ENCODE measurements at places on chromosomes 16 and 17. TPM values are rescaled to one million over a fixed set of nuclear protein-coding genes. Genes with fewer than 3 reads are reported as not detected.

DNA sequence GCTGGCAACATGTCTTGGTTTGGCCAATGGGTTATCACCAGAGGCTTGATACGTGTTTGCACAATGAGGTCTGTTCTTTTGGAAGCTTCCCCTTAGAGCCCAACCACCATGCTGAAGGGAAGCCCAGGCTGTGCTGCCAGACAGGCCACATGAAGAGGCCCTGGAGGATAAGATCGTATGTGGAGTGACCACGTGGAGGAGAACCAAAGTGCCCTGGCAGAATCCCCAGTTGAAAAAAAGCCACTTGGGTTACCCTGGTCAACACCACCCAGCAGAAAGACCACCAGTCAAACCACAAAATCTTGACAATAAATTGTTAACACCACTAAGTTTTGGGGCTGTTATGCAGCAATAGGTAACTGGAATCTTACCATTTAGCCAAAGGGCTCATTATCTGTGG, 7.0 kb upstream of the ADAT1 start:
- no peak overlapping the region for H3K4me3 ChIP-seq
- no peaks in the 10 kb centered on the region for H3K27me3 ChIP-seq
- DNase-seq: no peak
- H3K27ac ChIP-seq: no peak overlapping the region
- H3K36me3 ChIP-seq: peaks cover 16% of the 10 kb centered on the region

DNA sequence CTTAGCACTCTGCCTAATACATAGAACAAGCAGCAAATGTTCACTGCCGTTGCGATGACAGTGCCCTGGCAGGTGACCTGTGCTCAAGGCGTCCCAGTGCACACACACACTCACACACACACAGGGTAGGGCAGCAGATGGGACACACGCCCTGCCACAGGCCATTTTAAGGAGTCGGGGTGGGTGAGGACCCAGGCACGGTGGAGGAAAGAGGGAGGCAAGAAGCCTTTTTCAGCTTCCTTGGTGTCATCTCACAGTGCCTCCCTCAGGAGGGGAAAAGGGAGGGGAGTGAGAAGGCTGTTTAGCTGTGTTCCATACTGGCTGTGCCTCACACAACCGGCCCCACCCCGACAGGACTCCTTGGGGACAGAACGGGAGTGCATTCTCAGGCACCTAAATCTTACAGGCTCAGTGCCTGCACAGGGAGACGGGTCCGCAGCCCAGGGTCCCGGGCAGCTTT, 1.5 kb downstream of the PITPNM3 start:
- DNase-seq: no peak
- H3K4me3 ChIP-seq: no peak overlapping the region
- no peaks in the 10 kb centered on the region for H3K27me3 ChIP-seq

GRCh38 chr17:7241783-7242716, at the start of gene GABARAP:
GABARAP (minus strand) TSS chr17:7242449; CDS start chr17:7242330, 119 bp downstream.
- H3K27ac ChIP-seq: peak within 1 kb of the TSS; percentile 96
- peak within 1 kb of the TSS; percentile 84 for H3K4me3 ChIP-seq
- no peaks in the 10 kb centered on the region for H3K27me3 ChIP-seq
- H3K4me1 ChIP-seq: peaks cover 6% of the 10 kb centered on the region
- DNase-seq: peak; percentile 78

GRCh38 chr16:2295056-2295798, 27.3 kb upstream of the RNPS1 start:
- no peak overlapping the region for H3K4me3 ChIP-seq
- no peak for DNase-seq
- no peaks in the 10 kb centered on the region for H3K4me1 ChIP-seq
- H3K27ac ChIP-seq: no peak overlapping the region

Gene MYO15A
- total RNA-seq: not detected

Gene ZP2
- total RNA-seq: not detected

DNA sequence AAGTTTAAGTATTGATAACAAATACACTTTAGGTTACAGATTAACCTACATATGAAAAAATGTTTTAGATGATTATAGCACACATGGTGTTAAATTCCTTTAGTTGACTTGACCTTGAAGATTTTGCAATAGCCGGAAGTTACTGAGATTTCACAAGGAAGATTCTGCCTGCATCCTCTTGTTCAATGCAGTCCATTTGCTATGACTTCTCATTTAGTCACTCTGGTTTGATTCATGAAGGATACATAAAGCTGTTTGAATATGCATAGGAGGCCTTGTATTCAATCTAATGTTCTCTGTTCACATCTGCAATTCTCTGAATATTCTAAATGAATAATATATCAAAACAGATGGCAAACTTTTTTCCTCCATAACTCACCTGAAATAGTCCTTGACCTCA, 870.2 kb upstream of the GOT2 start:
- H3K27me3 ChIP-seq: no peaks in the 10 kb centered on the region
- DNase-seq: no peak
- no peaks in the 10 kb centered on the region for H3K4me1 ChIP-seq
- no peak overlapping the region for H3K27ac ChIP-seq
- no peaks in the 10 kb centered on the region for H3K36me3 ChIP-seq

Gene KRT24
- total RNA-seq: not detected

DNA sequence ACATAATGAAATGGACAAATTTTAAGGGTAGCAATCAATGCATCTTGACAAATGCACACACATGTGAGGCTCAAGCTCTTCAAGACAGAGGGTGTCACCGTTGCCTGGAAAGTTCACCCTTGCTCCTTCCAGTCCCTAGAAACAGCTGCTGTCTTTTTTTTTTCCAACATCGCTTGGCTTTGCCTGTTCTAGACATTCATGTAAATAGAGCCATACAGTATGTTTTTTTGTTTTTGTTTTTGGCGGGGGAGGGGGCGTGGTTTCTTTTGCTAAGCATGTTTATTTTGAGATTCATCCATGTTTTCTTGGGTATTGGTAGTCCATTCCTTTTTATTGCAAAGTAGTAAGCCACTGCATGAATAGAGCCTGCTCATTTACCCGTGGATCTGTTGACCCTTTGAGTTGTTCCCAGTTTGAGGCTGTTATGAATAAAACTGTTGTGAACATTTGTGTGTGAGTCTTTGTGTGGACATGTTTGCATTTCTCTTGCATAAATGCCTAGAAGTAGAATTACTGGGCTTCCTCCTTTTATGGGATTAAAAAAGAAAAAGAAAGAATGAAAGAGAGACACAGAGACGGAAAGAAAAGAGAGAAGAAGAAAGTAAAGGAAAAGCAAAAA, 78.4 kb downstream of the NT5M start:
- DNase-seq: no peak
- H3K27me3 ChIP-seq: no peaks in the 10 kb centered on the region
- no peak overlapping the region for H3K27ac ChIP-seq
- no peak overlapping the region for H3K4me3 ChIP-seq

GRCh38 chr16:79662669-79663313, 62.3 kb upstream of the MAF start:
- DNase-seq: no peak
- no peaks in the 10 kb centered on the region for H3K36me3 ChIP-seq
- no peak overlapping the region for H3K27ac ChIP-seq

DNA sequence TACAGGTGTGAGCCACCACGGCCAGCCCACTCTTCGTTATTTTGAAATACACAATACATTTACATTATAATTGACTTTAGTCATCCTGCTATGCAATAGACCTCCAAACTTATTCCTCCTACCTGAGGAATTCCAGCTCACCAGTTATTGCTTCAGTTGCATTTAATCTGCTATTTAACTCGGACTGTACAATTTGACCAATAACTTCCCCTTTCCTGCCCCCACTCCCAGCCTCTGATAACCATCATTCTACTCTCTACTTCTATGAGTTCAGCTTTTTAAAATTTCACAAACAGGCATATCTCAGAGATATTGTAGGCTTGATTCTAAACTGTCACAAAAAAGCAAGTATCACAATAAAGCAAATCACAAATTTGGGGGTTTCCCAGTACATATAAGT, 157.0 kb downstream of the COPRS start:
- DNase-seq: no peak
- H3K27me3 ChIP-seq: no peaks in the 10 kb centered on the region
- H3K36me3 ChIP-seq: no peaks in the 10 kb centered on the region
- no peak overlapping the region for H3K27ac ChIP-seq

GRCh38 chr17:33779234-33779591, 475.9 kb upstream of the CCL2 start:
- no peaks in the 10 kb centered on the region for H3K36me3 ChIP-seq
- H3K27me3 ChIP-seq: no peaks in the 10 kb centered on the region
- H3K4me3 ChIP-seq: no peak overlapping the region
- no peaks in the 10 kb centered on the region for H3K4me1 ChIP-seq
- peak; percentile 53 for DNase-seq

Gene KIFC3
- 108 TPM for total RNA-seq

DNA sequence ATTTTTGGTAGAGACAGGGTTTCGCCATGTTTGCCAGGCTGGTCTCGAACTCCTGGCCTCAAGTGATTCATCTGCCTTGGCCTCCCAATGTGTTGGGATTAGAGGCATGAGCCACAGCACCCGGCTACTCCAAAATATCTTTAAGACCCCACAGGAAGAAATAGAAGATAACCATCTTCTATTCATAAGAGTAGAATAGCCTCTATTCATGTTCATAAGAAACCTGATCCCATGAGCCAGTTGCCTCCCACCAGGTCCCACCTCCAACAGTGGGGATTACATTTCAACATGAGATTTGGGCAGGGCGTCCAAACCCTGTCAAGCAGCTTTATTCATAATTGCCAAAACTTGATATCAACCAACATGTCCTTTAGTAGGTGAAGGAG, 13.9 kb upstream of the TMC7 start:
- no peak overlapping the region for H3K4me3 ChIP-seq
- DNase-seq: no peak
- no peaks in the 10 kb centered on the region for H3K36me3 ChIP-seq
- H3K27me3 ChIP-seq: no peaks in the 10 kb centered on the region
- peaks cover 7% of the 10 kb centered on the region for H3K4me1 ChIP-seq
- no peak overlapping the region for H3K27ac ChIP-seq

DNA sequence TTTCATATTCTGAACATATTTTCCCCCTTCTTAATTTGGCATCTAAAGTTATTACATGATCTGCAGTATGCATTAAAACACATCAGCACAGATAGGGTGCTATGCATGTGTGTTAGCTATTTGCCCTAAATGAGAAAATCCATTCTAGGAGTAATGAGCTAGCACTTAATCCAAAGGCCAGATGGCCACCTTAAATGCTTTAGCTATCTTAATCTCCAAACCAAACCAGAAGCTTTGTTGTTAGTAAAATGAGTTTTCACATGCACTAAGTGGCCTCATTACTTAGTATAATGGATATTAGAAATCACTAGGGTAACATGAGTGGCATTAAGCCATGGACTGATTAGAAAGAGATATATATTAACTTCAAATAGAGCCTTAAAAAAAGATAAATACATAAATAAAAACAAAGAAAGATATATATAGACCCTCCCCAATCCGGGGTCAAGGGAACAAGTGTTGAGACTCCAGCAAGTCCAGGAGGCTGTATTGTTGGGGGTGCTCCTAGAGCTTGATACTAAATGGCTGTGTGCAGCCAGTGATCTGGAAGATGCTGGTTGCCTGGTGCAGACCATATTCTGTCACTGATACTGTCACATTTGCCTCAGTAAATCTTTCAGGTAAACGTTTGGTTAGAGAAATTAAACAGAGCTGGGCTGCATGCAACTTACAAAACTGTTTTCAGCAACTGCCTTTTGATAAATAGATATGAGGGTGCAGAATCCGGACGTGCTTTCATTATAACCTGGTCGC, 67.3 kb downstream of the MYH10 start:
- H3K36me3 ChIP-seq: no peaks in the 10 kb centered on the region
- no peak for DNase-seq
- H3K4me1 ChIP-seq: no peaks in the 10 kb centered on the region
- H3K4me3 ChIP-seq: no peak overlapping the region
- no peak overlapping the region for H3K27ac ChIP-seq

DNA sequence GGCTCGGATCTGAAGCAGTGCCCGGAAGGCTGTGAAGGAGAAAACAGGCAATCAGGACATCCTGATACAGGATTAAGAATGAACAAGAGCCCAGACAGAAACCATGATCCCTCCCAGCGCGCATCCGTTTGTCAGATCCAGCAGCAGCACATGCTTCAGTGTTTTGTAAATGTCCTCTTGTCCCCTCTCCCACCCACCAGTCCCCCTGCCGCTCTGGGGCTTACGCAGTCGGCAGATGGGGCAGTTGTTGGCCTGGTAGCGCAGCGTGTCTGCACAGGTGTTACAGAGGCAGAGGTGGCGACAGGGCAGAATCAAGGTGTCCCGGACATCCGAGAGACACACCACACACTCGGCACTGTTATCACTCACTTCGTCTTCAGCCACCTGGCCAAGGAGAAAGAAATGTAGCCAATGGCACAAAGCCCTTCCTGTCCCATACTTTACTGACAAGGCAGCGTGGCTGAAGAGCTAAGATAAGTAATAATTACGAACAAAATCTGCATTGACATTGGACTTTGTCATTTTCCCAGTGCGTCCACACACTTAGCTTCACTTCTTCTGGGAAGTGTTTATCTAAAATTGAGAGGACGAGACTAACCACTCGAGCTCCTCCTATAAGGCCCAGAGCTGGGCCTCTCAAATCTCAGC, 20.7 kb upstream of the FOXJ1 start:
- no peaks in the 10 kb centered on the region for H3K27me3 ChIP-seq
- DNase-seq: no peak
- no peak overlapping the region for H3K4me3 ChIP-seq
- H3K36me3 ChIP-seq: no peaks in the 10 kb centered on the region

DNA sequence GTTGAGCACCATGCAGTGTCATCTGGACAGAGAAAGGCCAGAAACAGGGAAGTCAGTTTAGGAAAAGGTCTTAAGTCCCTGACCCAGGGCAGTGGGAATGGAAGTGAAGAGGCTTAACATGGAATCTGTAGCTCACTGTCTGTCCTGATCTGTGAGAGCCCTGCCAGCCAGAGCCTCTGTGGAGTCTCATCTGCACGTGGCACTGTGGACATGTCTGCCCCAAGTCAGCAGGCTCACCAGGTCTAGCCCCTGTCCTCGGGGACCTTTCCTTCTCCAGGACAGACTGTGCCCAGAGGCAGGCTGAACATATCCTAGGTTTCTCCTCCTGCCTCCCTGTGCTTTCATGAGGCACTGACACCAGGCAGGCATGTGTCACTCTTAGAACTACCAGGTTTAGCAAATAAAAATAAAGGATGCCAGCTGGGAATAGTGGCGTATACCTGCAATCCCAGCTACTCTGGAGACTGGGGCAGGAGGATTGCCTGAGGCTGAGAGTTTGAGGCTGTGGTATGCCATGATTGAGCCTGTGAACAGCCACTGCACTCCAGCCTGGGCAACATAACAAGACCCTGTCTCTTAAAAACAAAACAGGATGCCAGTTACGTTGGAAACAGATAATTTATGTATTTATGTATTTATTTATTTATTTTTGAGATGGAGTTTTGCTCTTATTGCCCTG, 22.4 kb downstream of the UNK start:
- no peaks in the 10 kb centered on the region for H3K27me3 ChIP-seq
- H3K4me3 ChIP-seq: no peak overlapping the region
- peaks cover 1% of the 10 kb centered on the region for H3K36me3 ChIP-seq
- H3K4me1 ChIP-seq: peaks cover 9% of the 10 kb centered on the region
- no peak for DNase-seq

- H3K27ac ChIP-seq: no peak overlapping the region
- H3K4me3 ChIP-seq: no peak overlapping the region
- peaks cover 28% of the 10 kb centered on the region for H3K4me1 ChIP-seq
- DNase-seq: no peak
- peaks cover 14% of the 10 kb centered on the region for H3K27me3 ChIP-seq
Measured at GRCh38 chr17:48584223-48584741, 5.8 kb downstream of the HOXB3 start.

Measured in Caco-2 (cell line).